Stimulated activated CD4-positive, alpha-beta T cell treated with anti-CD3 and anti-CD28 coated beads, TNF-alpha, amount 100 ng/mL, for 1 hour (primary cell): ENCODE measurements at places on chromosomes 6 and 20.

DNA sequence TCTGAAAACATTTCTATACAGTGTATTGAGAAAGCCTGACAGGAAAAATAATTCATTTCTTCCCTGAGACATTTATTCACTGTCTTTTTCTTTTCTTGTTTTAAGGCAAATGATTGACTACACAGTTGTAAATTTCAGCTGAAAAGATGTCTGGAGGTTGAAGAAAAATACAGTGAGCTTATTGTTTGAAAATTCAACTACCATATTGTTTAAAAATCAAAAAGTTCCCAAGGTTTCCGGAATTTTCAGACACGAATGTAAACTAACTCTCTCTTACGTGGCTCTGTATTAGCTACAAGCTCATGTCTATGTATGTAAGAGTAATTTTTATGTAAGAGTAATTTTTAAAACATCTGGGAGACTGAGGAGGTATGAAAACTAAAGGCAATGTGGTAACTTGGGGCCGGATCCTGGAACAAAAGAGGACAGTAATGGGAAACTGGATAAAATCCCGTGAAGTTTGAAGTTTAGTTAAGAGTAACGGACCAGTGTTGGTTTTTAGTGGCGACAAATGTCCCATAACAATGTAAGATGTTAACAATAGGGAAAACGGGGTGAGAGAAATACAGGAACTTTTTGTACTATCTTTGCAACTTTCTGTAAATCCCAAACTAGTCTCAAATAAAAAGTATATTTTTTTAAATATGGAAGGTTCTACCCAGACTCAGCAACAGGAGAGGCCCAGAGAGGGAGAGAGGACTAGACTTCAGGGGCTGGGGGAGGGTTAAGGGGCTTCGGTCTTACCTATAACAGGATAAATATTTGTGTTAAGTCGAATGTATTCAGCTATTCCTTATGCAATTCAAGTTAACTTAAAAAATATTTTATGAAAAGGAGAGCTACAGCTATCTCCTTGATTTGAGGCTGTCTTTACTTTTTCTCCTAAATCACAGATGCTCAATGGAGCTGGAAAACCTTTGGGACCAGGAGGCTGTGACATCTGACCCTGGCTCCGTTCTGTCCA, 1.3 kb downstream of the PTGIS start:
- DNase-seq = no peak

DNA sequence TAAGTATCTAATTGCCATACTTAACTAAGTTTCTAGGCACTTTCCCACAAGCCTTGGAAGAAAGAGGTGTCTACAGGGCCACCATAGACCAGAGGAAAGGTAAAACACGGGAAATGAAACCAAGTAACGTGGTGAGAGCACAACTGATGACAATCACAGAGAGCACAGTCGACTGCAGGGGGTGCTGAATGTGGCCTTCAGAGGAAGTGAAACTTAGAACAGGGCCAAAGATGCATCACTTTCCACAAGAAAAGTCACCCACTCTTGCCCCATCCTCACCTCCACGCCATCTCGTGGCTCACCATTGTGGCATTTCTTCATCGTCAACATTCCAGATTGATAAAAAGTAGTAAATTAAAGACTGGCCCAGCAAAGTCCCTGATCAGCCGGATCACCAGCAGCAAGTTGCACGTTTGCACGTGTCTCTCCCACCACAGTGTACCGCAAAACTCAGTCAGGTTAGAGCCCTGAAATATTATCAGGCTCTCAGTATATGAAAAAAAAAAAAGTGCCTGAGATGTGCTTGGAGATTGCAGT, 31.4 kb downstream of the HIVEP2 start:
- DNase-seq = peak; percentile 35

DNA sequence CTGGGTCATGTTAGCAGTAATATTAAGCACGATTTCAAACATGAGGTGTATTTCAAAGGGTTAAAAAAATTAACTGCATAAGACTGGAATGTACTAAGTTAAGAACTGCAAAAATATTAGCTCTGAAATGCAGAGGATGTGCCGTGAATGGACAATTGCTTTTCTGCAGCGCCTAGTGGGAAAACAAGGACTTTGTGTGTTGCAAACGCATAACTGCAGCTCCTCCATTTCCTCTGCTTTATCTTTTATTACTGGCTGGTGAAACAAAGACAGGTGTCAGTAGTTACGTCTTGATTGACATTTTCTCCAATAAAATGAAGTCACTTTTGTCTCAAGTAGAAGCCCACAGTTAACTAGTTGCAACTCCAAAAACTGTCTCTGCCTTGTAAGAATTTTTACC, 1.7 kb downstream of the PDE7B start:
- no peak for DNase-seq

DNA sequence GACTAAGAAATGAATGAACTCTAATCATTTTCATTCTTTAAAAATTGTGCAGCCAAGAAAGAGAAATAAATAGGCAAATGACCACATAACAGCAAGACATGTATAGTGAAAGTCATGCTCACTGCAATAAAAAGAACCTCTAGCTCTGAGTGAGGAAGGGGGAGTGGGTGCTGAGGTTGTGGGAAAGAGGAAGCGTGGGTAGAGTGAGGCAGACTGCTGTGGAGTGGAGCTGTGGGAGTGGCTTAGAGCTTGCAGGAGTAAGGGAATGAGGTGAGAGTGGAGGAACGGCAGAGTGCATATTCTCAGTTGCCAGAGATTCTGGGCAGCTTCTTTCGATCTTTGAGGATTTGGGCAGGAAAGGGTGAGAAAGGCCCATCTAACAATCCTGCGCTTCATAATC, 10.4 kb downstream of the DEFB129 start:
- no peak for DNase-seq

- DNase-seq = no peak
These were observed 5.5 kb upstream of the CTCFL start for GRCh38 chr20:57530327-57530981.

DNA sequence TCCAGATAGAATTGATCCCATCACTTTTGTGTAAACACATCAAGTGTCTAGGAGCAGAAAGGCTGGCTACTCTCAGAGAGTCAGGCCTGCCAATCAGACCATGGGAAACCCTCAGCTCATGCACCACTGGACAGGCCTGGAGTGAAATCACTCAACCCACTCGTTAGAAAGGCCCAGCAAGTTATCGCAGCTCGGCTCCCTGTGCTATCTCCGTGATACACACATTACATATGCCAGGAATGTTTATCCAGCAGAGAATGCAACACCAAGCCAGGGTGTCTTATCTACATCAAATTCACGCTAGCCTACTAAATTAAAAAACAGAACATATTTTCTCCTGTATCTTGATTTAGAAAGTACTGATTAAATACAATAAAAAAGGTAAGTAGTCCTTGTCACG, 232.4 kb upstream of the FOXQ1 start:
- DNase-seq = no peak

DNA sequence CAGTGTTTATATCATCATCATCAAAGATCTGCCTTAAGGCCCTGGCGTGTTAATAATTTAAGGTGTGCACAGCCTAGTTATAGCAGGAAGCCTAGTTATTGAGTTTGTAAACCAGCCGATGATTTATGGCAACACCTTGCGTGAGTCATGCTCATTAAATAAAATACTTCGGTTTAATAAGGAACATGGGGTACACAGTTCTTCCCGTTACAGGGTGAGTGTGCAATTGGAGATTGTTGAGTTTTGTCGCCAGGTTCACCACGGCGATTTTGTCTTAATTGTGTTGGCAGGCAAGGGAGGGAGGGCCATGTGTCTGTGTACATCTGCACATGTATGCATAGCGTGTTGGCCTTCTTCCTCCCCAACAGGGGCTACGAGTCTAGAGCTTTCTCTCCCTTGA, 104.0 kb downstream of the TFAP2A start:
- DNase-seq = no peak
